ENCODE measurements at places on chromosomes 5 and 9.

GRCh38 chr5:150256410-150257064 is 33.0 kb downstream of the CAMK2A start:
- DNase-seq: no peak

GRCh38 chr9:17876687-17877086 is 297.8 kb downstream of the SH3GL2 start:
- DNase-seq: no peak

DNA sequence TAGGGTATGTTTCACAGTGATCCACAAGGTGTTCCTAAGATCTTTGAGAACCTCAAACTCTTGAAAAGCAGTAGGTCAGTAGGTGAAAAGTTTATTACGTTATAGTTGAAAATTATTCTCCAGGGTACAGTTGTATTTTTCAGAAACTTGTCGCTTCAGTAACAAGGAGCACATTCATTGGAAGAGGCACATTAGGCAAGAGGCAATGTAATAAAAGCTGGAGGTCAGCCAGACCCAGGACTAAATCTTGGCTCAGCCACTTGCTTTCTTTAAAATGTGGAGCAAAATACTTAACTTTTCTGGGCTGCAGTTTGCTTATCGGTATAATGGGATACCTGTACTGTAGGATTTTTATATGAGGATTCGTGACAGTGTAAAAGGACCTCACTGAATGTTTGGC is 45.6 kb downstream of the TLE4 start:
- no peak for DNase-seq

GRCh38 chr9:134419000-134419683 is 92.9 kb downstream of the RXRA start:
- no peak for DNase-seq

DNA sequence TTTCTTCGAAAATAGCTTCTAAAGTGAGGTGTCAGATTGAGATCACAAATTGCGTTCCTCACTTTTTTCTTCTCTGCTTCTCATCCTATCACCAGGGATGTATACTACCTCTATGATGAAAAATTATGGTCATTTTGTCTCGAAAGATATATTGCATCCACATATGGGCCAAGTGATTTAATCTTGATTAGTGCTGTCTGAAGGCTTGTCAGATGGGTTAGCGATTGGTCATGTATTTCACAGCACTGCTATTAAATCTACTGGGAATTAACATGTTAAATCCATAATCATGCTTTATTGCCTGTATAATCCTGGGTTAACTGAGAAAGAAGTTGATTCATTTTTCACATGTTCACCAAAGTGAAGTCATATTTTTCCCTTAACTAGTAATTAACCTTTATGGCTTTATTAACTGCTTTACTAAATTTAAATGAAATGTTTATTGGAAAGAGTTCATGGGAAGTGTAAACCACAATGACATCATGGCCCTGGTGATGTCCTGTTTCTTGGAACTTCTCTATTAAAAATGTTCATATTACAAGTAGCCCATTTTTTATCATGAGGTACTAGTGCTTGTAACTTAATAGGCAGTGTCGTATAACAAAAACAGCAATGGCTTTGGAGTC is 193.3 kb downstream of the SMC2 start:
- no peak for DNase-seq

GRCh38 chr5:102270036-102270435 is 26.0 kb downstream of the SLCO4C1 start:
- no peak for DNase-seq

GRCh38 chr5:58453306-58453705 is 6.6 kb downstream of the PLK2 start:
- DNase-seq: no peak

DNA sequence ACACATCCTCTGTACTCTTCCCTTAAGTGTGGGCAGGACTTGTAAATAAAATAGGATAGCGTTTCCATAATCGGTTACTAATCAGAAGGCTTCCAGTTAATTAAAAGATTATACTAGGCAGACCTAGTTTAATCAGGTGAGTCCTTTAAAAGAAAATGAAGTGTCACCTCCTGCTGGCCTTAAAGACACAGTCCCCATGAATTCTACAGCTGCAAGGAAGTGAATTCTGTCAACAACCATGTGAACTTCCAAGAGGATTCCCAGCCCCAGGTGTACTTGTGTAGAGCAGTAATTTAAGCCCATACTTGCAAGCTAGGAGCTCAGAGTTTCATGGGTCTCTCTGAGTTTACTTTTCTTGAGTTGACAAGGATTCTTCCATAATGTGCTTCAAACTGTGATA is 918.3 kb downstream of the DTWD2 start:
- no peak for DNase-seq

- no peak for DNase-seq
These were observed 989.3 kb downstream of the PTPRD start for GRCh38 chr9:9623506-9623905.

DNA sequence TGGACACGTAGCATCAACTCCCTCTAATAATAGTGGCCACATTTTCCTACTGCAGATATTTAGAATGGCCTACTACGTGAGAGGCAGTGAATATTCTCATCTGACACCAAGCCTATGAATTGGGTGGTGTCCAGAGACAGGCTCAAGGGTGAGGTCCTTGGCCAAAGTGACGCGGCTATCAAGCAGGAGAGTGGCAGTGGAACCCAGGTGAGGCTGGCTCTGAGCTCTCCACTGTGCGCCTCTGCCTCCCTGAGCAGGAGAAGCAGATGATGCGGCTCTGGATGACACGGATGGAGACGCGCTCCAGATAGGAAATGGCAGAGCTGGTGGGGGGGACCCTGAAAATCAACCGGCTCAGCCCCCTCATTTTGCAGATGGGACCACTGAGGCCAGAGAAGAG is 69.7 kb downstream of the CFAP77 start:
- no peak for DNase-seq
